Type B pancreatic cell (in vitro differentiated cells): ENCODE measurements at places on chromosomes 3 and 15. TPM values are rescaled to one million over a fixed set of nuclear protein-coding genes. Genes with fewer than 3 reads are reported as not detected.

Gene SCN5A
- total RNA-seq: 0.38 and 3.5 TPM in 2 replicates

Gene LCTL
- total RNA-seq: 1.4 TPM in 1 of 2 replicates, not detected in the other

Gene LTK
- total RNA-seq: 0.51 and 0.55 TPM in 2 replicates

Gene NDN
- 38.4 and 72.7 TPM in 2 replicates for total RNA-seq

Gene MKRN2OS
- total RNA-seq: 0.92 and 2.1 TPM in 2 replicates

Gene ZIC1
- 184 TPM in 1 of 2 replicates, not detected in the other for total RNA-seq
